ENCODE measurements at places on chromosomes 1 and 21. TPM values are rescaled to one million over a fixed set of nuclear protein-coding genes. Genes with fewer than 3 reads are reported as not detected.

Gene ZNF692
- 57.1 TPM for total RNA-seq

Gene TIE1
- total RNA-seq, result 1.5 TPM

GRCh38 chr1:222243902-222244301 lies 304.0 kb downstream of the HHIPL2 start:
- H3K4me1 ChIP-seq, result peaks cover 55% of the 10 kb centered on the region
- no peaks in the 10 kb centered on the region for H3K27me3 ChIP-seq
- H3K36me3 ChIP-seq, result no peaks in the 10 kb centered on the region
- no peak overlapping the region for H3K27ac ChIP-seq
- H3K4me3 ChIP-seq, result no peak overlapping the region

Gene ENTREP3
- total RNA-seq, result 46.3 TPM

DNA sequence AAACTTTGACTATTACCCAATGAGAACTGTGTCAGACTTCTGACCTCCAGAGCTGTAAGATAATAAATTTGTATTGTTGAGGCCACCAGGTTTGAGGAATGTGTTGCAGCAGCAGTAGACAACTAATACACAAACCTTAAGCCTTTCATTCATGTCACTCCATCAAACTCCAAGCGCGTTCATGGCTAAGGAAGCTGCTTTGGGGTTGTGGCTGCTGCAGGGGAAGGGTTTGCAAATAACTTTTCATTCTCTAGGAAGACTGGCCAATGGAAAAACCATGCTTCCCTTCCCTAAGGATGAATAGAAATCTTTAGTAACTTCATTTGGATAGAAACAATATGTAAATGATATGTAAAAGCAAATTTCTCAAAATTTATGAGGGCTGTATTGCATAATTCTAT lies 170.4 kb downstream of the RHOU start:
- H3K4me3 ChIP-seq, result no peak overlapping the region
- no peak overlapping the region for H3K27ac ChIP-seq
- no peaks in the 10 kb centered on the region for H3K36me3 ChIP-seq
- no peak for DNase-seq
- H3K4me1 ChIP-seq, result peaks cover 4% of the 10 kb centered on the region

Gene IL10
- not detected for total RNA-seq

DNA sequence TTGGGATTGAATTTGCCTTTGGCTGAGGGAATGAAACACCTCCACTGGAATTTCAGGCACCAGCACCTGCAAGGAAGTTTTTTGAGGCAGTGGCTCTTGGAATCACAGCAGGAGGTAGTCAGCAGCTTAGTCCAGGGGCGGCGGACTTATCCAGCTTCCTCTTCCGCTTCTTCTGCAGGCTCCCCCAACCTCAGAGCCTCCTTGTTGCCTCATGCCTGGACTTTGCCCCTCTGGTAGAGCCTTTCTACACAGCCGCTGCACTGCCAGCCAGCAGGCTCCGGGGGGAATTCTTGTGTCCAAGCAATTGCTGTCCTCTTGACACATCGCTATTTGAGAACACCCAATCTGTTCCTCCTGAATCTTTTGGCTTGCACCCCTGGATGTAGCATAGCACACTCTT lies 4.4 kb upstream of the RHEX start:
- peaks cover 11% of the 10 kb centered on the region for H3K4me1 ChIP-seq
- peak; percentile 39 for DNase-seq
- H3K27ac ChIP-seq, result no peak overlapping the region

GRCh38 chr21:34320011-34320410 lies 43.8 kb upstream of the KCNE2 start:
- no peak for DNase-seq
- no peaks in the 10 kb centered on the region for H3K36me3 ChIP-seq
- H3K4me3 ChIP-seq, result no peak overlapping the region
- H3K27me3 ChIP-seq, result no peaks in the 10 kb centered on the region

Gene SERPINC1
- not detected for total RNA-seq

DNA sequence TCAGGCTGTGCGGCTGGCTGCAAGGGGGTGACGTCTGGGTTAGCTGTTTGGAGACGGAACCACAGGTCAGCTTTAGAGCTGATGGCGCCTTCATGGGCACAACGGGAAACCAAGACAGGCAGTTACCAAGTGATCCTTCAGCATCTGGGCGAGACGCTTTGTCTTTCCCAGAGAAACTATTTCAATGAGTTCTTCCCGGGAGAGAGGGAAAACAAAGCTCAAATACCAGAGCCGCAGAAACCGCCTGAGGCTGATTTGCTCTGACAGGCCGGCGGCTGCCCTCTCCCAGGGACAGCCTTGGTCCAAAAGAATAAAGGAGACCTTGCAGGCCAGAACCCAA lies 76.5 kb downstream of the CD58 start:
- no peak overlapping the region for H3K4me3 ChIP-seq
- DNase-seq, result peak; percentile 49
- no peak overlapping the region for H3K27ac ChIP-seq
- no peaks in the 10 kb centered on the region for H3K36me3 ChIP-seq
- 0 out of 2 replicates have a peak, but pooled peaks cover under 1% of the 10 kb centered on the region for H3K4me1 ChIP-seq

DNA sequence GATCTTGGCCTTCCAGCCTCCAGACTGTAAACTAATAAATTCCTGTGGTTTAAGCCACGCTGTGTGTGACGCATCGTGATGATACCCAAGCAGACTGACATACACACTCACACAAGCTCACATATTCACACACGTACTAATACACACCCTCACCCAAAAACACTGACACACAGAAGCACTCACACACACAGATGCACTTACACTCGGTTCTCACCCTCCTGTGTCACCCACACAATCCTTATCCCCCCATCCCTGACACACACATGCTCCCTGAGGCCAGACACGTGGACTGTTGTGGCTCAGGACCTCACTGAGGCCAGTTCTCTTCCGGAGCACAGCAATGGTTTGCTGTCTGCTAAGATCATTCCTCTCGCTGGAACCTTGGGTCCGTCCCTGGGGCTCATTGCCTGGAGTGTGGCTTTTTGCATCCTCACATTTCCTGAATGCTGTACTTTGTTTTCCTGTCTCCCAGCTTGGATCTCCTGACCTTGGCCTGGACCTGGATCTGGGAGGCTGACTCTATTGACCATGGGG lies 76.9 kb upstream of the LYST start:
- H3K27me3 ChIP-seq, result no peaks in the 10 kb centered on the region
- no peak for DNase-seq
- H3K4me1 ChIP-seq, result no peaks in the 10 kb centered on the region
- no peak overlapping the region for H3K27ac ChIP-seq
- H3K4me3 ChIP-seq, result no peak overlapping the region

Gene KRTAP11-1
- not detected for total RNA-seq

DNA sequence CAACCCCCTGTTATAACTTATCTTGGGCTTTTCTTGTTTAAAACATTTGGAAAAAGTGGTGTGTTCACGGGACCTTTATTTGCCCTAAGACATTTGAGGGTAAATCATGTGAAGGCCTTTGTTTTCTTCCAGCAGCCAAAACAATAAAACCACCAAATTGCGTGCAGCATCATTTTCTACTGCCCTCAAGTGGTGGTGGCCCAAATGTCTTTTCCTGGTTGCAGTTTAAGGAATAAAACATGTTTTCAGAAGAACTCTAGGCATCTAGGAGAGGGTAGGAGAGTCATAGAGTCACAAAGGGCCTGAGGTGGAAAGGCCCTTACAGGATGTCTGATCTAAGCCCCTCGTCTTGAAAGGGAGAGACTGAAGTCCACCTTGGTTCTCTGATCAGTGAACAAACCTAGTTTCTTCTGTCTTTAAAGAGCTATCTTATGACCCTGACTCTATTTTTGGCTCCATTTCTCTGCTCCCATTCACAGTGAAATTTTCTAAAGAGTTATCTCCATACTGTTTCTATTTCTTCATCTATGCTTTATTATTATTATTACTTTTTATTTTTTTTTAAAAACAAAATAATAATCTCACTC lies 16.0 kb upstream of the EPS15 start:
- H3K4me1 ChIP-seq, result no peaks in the 10 kb centered on the region
- no peak overlapping the region for H3K27ac ChIP-seq
- no peaks in the 10 kb centered on the region for H3K36me3 ChIP-seq
- no peaks in the 10 kb centered on the region for H3K27me3 ChIP-seq
- peak; percentile 76 for DNase-seq

DNA sequence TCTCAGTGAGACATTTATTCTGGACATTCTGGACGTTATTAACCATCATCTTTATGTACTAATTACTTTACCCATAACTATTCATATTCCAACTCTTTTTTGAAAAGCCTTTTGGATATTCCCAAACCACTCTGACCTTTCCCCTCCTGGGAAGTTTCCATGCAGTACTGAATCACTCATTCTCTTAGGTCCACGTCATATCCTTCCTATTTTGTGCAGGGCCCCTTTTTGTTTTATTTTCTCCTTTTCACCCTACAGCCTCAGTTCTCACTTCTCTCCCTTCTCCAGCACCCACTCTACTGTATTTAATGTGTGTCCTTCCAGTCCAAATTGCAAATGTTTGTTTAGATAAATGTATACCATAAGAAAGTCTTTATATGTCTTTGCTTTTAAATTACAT lies 16.4 kb upstream of the ATP1A1 start:
- H3K27me3 ChIP-seq, result no peaks in the 10 kb centered on the region
- H3K27ac ChIP-seq, result no peak overlapping the region
- no peak overlapping the region for H3K4me3 ChIP-seq

Gene AQP10
- total RNA-seq, result not detected

- H3K36me3 ChIP-seq, result peaks cover 12% of the 10 kb centered on the region
- H3K27me3 ChIP-seq, result no peaks in the 10 kb centered on the region
- H3K27ac ChIP-seq, result peak overlapping the region; percentile 76
- peaks cover 51% of the 10 kb centered on the region for H3K4me1 ChIP-seq
Observed at GRCh38 chr21:36075171-36075570, 5.3 kb downstream of the CBR1 start.

DNA sequence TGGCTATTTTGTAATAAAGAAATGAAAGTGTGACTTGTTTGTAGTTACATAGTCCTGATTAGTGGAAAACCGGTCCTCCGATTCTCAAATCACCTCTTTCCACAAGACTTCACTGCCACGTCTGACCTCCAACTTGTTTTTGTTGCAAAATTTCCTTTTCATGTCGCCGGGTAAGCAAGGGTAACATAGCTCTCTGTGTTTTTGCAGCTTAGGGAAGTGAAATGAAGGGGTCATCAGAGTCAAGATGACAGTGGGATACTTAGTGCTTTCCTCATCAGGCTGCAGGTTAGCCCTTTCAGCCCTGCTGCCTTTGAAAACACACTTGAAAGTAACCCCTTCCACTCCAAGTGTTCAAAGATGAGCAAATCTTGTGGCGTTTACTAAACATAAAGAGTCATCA lies 217.9 kb downstream of the USP25 start:
- H3K27me3 ChIP-seq, result no peaks in the 10 kb centered on the region
- H3K36me3 ChIP-seq, result no peaks in the 10 kb centered on the region
- no peaks in the 10 kb centered on the region for H3K4me1 ChIP-seq
- no peak overlapping the region for H3K27ac ChIP-seq
- no peak overlapping the region for H3K4me3 ChIP-seq
- no peak for DNase-seq

DNA sequence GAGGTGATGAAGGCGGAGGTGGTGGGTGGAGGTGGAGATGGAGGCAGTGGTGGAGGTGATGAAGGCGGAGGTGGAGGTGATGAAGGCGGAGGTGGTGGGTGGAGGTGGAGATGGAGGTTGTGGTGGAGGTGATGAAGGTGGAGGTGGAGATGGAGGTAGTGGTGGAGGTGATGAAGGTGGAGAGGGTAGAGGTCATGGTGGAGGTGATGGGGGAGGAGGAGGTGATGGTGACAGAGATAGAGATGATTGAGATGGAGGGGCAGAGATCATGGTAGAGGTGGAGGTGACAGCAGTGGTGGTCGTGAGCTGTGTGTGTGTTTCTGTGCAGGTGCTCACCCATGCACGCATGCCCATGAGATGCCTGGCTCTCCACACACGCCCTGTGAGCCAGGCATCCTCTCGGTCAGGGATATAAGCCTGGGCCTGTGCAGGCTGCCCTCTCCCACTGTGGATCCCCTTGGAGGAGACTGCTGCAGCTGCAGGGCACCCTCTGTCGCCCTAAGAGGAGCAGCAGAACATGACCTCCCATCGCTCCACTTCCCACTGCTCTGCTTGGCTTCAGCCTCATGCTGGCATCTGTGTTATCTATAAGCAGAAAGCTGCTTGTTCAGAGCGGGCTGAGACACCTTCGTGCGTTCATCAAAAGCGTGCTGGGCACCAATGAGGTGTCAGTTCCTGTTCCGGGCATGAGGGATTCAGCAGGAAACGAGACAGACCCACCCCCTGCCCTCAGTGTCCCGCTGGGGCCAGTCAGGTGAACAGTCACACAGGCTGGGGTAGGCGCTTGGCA lies 20.5 kb upstream of the NPHP4 start:
- H3K27me3 ChIP-seq, result no peaks in the 10 kb centered on the region
- no peak for DNase-seq
- no peak overlapping the region for H3K4me3 ChIP-seq
- no peaks in the 10 kb centered on the region for H3K36me3 ChIP-seq

Gene NBPF26
- total RNA-seq, result 4.1 TPM

DNA sequence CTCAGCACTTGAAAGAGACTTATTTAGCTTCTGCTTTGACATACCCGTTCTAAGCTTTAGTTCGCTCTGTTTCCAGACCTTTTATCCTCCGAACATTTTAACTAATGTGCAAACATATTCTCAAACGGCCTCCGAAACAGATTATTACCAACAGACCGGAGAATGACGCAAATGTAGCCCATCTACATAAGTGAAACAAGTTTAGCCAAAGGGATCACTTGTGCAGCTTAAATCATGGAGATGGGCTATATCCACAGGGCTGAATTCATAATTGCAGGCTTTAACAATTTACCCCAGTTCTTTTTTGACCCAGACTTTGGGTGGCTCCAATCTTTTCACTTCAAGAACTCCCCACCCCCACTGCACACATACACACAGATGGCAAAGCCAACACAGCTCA lies 119.7 kb downstream of the KCNH1 start:
- DNase-seq, result no peak
- H3K27ac ChIP-seq, result no peak overlapping the region
- no peaks in the 10 kb centered on the region for H3K36me3 ChIP-seq
- H3K4me1 ChIP-seq, result no peaks in the 10 kb centered on the region
- no peaks in the 10 kb centered on the region for H3K27me3 ChIP-seq

- peaks cover 20% of the 10 kb centered on the region for H3K4me1 ChIP-seq
- H3K4me3 ChIP-seq, result peak overlapping the region; percentile 29
- H3K27ac ChIP-seq, result peak overlapping the region; percentile 4
Observed at GRCh38 chr1:45953934-45954847, 150.8 kb downstream of the MAST2 start.

Gene IVL
- total RNA-seq, result not detected

Gene SPOCD1
- total RNA-seq, result 1.3 TPM

Gene PSMB4
- 352 TPM for total RNA-seq
